Natural killer cell (primary cell): ENCODE measurements at places on chromosomes 16 and 17. TPM values are rescaled to one million over a fixed set of nuclear protein-coding genes. Genes with fewer than 3 reads are reported as not detected.

Gene ACSF2
- 40.6 TPM for total RNA-seq

Gene HBQ1
- 1.0 TPM for total RNA-seq

Gene TPSB2
- not detected for total RNA-seq

Gene WFIKKN1
- total RNA-seq, result 0.75 TPM

Gene BRIP1
- 2.9 TPM for total RNA-seq

Gene HAS3
- total RNA-seq, result 2.3 TPM

Gene SEPTIN12
- not detected for total RNA-seq

Gene SIAH1
- 57.7 TPM for total RNA-seq

Gene VASN
- 0.35 TPM for total RNA-seq

Gene CCL4
- 360 TPM for total RNA-seq

Gene MMP28
- total RNA-seq, result not detected

Gene ACSM2B
- not detected for total RNA-seq

Gene KCNH4
- total RNA-seq, result 0.20 TPM

DNA sequence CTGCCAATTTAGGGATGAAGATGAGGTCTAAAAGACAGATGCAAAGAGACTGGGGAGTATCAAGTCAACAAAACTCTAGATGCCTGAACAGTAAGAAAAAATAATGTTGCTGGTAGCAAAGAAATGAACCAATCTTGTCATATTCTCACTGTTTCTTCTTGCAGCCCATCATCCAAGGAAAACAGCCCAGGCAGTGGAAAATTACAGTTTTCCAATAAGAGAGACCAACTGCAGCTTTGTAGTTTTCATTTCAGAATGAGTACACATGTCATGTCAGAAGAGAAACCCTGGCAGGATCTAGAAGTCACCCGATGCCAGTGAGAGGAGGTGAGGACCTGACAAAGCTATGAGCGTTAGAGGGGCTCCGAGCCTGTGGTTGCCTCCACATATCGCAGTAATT, 500.4 kb upstream of the PSMD7 start:
- no peak for DNase-seq
- no peaks in the 10 kb centered on the region for H3K4me1 ChIP-seq
- no peaks in the 10 kb centered on the region for H3K27me3 ChIP-seq

- H3K4me1 ChIP-seq, result peaks cover 28% of the 10 kb centered on the region
- no peak overlapping the region for H3K27ac ChIP-seq
- no peak overlapping the region for H3K4me3 ChIP-seq
- peaks cover 29% of the 10 kb centered on the region for H3K27me3 ChIP-seq
Measured at GRCh38 chr17:44310188-44310587, 1.8 kb downstream of the RUNDC3A start.

DNA sequence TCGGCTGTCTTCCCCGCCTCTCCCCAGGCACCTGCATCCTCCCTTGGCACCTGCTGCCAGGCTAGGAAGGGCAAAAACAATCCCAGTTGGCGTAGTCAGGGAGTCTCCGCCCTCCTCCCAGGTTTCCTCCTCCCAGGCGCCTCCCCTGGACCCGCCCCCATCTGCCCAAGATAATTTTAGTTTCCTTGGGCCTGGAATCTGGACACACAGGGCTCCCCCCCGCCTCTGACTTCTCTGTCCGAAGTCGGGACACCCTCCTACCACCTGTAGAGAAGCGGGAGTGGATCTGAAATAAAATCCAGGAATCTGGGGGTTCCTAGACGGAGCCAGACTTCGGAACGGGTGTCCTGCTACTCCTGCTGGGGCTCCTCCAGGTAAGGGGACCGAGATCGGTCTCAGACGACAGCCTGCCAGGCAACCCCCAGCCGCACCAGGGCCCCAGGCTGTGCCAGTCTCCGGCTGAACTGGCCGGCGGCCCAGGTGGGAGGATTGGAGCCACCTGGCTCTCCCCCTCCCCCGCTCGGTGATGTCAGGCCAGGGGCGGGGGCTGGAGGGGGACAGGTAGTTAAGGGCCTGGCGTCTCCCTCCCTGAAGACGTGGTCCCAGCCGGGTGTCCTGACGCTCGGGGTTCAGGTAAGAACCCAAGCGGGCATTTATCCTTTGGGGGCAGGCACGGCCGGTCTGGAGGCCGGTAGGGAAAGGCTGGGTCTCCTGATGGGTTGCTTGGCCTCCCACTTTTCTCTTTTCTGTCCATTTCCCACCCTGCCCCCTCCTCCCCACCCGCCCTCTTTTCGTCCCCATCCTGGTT, at the start of gene GRB7:
TSS of gene GRB7 (plus strand) at position 179 of the 808 bp plus-strand sequence. CDS start 4,364 bp downstream, outside the sequence.
- peaks cover 21% of the 10 kb centered on the region for H3K27me3 ChIP-seq
- H3K36me3 ChIP-seq, result no peaks in the 10 kb centered on the region
- H3K4me3 ChIP-seq, result no peak within 1 kb of the TSS
- DNase-seq, result no peak

- H3K36me3 ChIP-seq, result peaks cover 86% of the 10 kb centered on the region
- H3K27ac ChIP-seq, result no peak overlapping the region
- no peak for DNase-seq
- H3K4me3 ChIP-seq, result no peak overlapping the region
- no peaks in the 10 kb centered on the region for H3K27me3 ChIP-seq
Measured at GRCh38 chr17:21010705-21011596, 31.9 kb downstream of the USP22 start.

- H3K27me3 ChIP-seq, result no peaks in the 10 kb centered on the region
- DNase-seq, result no peak
- no peaks in the 10 kb centered on the region for H3K36me3 ChIP-seq
- H3K4me1 ChIP-seq, result no peaks in the 10 kb centered on the region
Measured at GRCh38 chr17:51397361-51398127, 137.2 kb downstream of the UTP18 start.

GRCh38 chr16:25951999-25952398, 260.2 kb downstream of the HS3ST4 start:
- no peak for DNase-seq
- no peaks in the 10 kb centered on the region for H3K4me1 ChIP-seq
- no peak overlapping the region for H3K4me3 ChIP-seq
- H3K36me3 ChIP-seq, result no peaks in the 10 kb centered on the region
- no peaks in the 10 kb centered on the region for H3K27me3 ChIP-seq

DNA sequence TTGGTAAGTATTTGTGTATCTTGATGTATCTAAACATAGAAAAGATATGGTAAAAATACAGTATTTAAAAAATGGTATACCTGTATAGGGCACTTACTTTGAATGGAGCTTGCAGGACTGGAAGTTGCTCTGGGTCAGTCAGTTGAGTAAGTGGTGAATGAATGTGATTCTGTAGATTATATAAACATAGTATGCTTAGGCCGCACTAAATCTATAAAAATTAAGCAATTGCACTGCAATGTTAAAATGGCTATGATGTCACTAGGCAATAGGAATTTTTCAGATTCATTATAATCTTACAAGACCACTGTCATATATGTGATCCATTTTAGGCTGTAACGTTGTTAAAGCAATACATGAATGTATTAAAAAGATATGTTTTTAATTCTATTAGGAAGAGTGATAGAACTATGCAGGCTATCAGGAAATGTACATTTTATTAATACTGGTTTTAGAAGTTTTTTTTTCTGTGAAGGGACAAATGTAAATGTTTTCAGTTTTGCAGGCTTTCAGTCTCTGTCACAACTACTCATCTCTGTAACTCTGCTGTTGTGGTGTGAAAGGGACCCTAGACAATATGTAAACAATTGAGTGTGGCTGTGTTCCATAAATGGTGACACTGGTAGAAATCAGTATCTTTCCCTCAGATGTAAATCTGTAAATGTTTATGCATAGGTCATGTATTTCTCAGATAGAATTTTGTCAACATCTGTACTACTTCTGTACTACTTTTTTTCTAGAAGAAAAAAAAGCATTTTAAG, 10.5 kb downstream of the CBFB start:
- H3K4me3 ChIP-seq, result no peak overlapping the region
- peaks cover 17% of the 10 kb centered on the region for H3K36me3 ChIP-seq
- no peak for DNase-seq
- H3K27me3 ChIP-seq, result no peaks in the 10 kb centered on the region
- no peak overlapping the region for H3K27ac ChIP-seq

- no peak for DNase-seq
- no peaks in the 10 kb centered on the region for H3K27me3 ChIP-seq
- no peak overlapping the region for H3K27ac ChIP-seq
- no peak overlapping the region for H3K4me3 ChIP-seq
- H3K4me1 ChIP-seq, result no peaks in the 10 kb centered on the region
Measured at GRCh38 chr17:79377230-79377786, 233.5 kb downstream of the RBFOX3 start.

DNA sequence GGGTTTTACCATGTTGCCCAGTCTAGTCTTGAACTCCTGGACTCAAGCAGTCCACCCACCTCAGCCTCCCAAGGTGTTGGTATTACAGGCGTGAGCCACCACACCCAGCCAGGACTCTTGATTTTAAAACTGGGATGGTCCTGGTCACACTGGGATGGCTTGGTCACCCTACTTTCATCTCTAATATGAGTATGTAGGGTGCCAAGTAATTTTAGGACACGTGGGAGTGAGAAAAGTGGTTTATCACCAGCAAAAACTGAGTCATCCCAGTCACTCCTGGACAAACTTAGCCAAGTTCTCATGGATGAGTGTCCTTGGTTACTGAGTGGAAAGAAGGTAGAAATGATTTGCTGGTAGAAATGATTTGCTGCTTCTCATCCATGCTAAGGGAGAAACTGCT, 9.9 kb downstream of the CLEC19A start:
- H3K4me1 ChIP-seq, result no peaks in the 10 kb centered on the region
- no peaks in the 10 kb centered on the region for H3K27me3 ChIP-seq
- no peak overlapping the region for H3K4me3 ChIP-seq

- H3K36me3 ChIP-seq, result peaks cover 5% of the 10 kb centered on the region
- H3K4me3 ChIP-seq, result no peak overlapping the region
- no peak for DNase-seq
- no peaks in the 10 kb centered on the region for H3K27me3 ChIP-seq
- peaks cover 18% of the 10 kb centered on the region for H3K4me1 ChIP-seq
Measured at GRCh38 chr16:3841729-3842508, 38.6 kb downstream of the CREBBP start.

DNA sequence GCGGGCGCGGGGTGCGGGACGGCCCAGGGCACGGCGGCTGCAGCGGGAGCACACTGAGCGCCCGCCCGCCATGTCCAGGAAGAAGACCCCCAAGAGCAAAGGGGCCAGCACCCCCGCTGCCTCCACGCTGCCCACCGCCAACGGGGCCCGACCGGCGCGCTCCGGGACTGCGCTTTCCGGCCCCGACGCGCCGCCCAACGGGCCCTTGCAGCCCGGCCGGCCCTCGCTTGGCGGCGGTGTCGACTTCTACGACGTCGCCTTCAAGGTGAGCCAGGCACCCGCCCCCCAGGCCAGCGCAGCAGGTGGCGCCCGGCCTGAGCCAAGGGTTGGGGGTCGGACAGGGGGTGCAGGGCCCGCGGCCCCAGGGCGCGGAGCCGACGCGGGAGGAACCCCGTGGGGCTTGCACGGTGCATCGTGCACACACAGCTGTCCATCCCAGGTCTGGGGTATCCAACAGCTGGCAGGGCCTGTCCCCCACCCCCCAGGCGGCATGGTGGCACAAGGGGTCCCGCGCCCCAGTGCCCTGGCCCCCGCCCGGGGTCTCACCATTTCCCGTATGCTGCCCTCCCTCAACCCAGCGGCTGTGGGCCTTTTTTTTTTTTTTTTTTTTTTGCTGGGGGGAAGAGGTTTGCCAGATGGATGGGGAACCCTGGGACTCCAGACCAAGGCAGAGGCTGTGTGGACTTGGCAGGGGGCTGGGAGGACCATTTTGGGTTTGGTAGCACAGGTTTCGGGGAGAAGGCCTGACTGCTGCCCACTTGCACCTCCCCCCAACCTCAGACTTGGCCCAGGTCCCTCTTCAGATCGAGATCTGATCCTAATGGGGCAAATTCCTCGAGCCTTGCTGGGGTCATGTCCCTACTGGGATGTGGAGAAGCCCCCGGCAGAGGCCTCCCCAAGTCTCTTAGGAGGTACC, 547 bp downstream of the RAB26 start:
- no peak overlapping the region for H3K27ac ChIP-seq
- no peak overlapping the region for H3K4me3 ChIP-seq
- H3K4me1 ChIP-seq, result peaks cover 46% of the 10 kb centered on the region
- peaks cover 5% of the 10 kb centered on the region for H3K36me3 ChIP-seq

- no peaks in the 10 kb centered on the region for H3K27me3 ChIP-seq
- no peak overlapping the region for H3K27ac ChIP-seq
- no peaks in the 10 kb centered on the region for H3K36me3 ChIP-seq
Measured at GRCh38 chr17:9410301-9410700, 165.3 kb downstream of the STX8 start.

GRCh38 chr16:25265968-25266367, 8.3 kb upstream of the ZKSCAN2 start:
- H3K27ac ChIP-seq, result no peak overlapping the region
- no peak for DNase-seq
- H3K4me1 ChIP-seq, result no peaks in the 10 kb centered on the region
- H3K27me3 ChIP-seq, result no peaks in the 10 kb centered on the region

DNA sequence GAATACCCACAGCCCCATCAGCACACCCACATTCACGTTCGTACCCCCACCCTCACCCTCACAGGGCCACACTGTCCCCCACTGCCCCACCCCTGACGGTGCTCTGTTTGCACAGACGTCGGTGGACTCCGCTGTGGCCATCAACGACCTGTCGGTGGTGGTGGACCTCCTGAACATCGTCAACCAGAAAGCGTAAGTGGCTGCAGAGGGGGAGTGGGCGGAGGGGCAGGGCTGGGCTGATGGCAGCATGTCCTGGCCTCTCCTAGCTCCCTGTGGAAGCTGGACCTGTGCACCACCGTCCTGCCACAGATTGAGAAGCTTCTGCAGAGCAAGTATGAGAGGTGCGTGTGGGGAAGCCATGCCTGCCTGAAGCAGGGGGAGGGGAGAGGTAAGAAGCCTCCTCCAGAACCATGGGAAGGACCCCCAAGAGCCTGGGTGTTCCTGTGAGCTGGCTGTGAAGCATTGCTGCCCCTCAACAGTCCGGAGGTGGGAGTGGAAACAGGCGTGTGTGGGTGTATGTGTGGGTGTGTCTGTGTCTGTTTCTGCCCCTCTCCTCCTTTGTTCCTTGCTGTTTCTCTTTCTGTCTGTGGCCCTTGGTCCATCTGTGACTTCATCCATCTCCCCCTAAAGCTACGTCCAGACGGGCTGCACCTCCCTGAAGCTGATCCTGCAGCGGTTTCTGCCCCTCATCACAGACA, 20.3 kb downstream of the KATNB1 start:
- H3K4me1 ChIP-seq, result peaks cover 44% of the 10 kb centered on the region
- no peaks in the 10 kb centered on the region for H3K27me3 ChIP-seq
- H3K36me3 ChIP-seq, result peaks cover 19% of the 10 kb centered on the region
- no peak overlapping the region for H3K4me3 ChIP-seq

DNA sequence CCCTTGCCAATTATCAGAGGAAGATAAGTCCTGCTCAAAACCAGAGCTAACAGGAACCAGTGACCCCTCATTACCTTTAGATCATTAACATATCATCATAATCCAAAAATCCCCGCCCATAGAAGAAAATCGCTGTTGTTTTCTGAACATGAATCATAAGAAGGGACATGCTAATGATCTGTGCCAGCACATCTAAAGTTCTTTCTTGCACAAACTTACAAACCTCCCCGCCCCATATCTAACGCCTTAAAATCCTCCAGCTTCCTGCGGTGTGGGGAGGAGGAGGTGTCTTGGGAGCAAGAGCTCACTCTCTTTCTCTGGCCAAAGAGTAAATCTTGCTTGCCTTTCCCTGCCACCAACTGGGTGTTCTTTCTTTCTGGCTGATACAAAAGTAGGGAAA, 78.3 kb downstream of the IRX3 start:
- DNase-seq, result no peak
- H3K36me3 ChIP-seq, result no peaks in the 10 kb centered on the region
- H3K27me3 ChIP-seq, result no peaks in the 10 kb centered on the region
- no peaks in the 10 kb centered on the region for H3K4me1 ChIP-seq
- H3K4me3 ChIP-seq, result no peak overlapping the region

GRCh38 chr17:8698162-8698971, 46.3 kb downstream of the CCDC42 start:
- H3K4me3 ChIP-seq, result no peak overlapping the region
- H3K27ac ChIP-seq, result no peak overlapping the region
- H3K36me3 ChIP-seq, result no peaks in the 10 kb centered on the region
- no peaks in the 10 kb centered on the region for H3K27me3 ChIP-seq
- H3K4me1 ChIP-seq, result no peaks in the 10 kb centered on the region
